Fibroblast of gingiva (primary cell): ENCODE measurements at places on chromosomes 12 and 14.
A peak's percentile ranks its signal among the peaks of the same experiment; 100 is the strongest.

GRCh38 chr14:68105816-68106215 is 286.2 kb downstream of the RAD51B start:
- DNase-seq = no peak

GRCh38 chr12:67155863-67156262 is 113.3 kb upstream of the CAND1 start:
- DNase-seq = no peak

DNA sequence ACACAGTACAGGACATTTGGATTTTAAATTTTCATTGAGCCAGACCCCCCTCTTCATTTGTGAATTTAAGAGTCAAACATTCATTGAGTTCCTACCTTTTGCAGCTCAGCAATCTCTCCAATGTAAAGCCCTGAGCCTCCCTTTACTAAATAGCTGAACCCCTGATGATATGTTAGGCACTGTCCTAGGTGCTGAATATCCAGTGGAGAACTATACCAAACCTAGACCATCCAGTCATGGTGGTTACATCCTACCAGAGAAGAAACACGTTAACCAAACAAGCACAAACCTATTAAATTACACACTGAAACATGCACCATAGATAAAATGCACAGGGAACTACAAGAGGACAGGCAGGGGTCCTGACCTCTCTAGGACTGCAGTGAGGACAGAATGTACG is 1585.3 kb upstream of the TMEM132C start:
- DNase-seq = no peak

- DNase-seq = no peak
These were observed 238.2 kb upstream of the DIO3 start for GRCh38 chr14:101323111-101323510.

- no peak for DNase-seq
These were observed 16.1 kb downstream of the SCAF11 start for GRCh38 chr12:45974171-45974719.

- no peak for DNase-seq
These were observed 18.6 kb upstream of the GARIN2 start for GRCh38 chr14:67170660-67171059.

DNA sequence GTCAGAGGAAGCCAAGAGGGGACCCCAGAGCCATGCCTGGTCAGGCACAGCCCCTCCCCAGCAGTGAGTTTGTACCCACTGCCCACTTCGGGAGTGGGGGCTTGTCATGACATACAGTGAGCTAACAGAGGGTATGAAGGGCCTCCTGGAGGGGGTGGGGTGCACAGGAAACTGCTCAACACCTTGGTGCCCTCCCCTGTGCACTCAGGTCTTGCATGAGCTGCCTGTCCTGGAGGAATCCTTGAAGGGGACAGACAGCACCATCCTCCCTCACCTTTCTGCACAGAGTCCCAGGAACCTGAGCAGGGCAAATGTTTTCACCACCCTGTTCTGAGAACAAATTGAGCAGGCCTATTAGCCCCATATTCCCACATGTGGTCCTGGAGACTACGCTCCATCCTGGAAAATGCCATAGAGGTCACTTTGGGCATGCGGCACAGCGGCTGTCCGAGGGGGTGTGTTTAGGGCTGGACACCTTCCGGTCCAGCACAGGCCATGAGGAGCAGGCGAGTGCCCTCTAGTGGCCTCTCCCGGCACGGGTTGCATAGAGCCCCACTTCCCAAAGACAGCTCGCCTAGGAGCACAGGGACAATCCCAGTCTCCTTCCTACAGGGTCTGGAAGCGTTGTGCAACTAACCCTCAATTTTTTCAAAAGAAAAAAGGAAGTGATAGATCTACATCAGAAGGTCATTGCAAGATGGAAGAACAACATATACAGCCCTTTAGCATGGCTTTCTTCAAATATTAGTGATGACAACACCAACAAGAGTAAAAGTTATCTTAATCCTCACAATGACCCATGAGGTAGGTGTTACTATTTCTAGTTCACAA is 31.9 kb upstream of the ZFP36L1 start:
- peak; percentile 72 for DNase-seq

DNA sequence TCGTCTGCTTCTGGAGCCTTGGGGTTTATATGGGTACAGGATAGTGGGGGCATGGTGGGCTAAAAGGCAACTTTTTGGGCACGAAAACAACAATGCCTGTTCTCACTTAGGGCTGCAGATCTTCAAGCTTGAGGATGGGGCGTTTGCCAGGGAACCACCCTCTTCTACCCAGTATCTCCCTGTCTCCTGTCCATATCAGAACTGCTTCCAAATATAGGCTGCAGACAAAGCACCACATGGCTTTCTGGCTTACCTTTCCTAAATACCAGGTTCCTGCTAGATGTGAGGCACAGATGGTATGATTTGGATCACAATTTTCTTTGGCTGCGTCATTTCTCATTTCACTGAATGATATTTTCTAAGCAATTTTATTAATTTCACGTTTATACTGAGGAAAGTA is 70.4 kb downstream of the CMAS start:
- DNase-seq = no peak
